GDM1 (cell line): ENCODE measurements at places on chromosomes 1 and 21.

DNA sequence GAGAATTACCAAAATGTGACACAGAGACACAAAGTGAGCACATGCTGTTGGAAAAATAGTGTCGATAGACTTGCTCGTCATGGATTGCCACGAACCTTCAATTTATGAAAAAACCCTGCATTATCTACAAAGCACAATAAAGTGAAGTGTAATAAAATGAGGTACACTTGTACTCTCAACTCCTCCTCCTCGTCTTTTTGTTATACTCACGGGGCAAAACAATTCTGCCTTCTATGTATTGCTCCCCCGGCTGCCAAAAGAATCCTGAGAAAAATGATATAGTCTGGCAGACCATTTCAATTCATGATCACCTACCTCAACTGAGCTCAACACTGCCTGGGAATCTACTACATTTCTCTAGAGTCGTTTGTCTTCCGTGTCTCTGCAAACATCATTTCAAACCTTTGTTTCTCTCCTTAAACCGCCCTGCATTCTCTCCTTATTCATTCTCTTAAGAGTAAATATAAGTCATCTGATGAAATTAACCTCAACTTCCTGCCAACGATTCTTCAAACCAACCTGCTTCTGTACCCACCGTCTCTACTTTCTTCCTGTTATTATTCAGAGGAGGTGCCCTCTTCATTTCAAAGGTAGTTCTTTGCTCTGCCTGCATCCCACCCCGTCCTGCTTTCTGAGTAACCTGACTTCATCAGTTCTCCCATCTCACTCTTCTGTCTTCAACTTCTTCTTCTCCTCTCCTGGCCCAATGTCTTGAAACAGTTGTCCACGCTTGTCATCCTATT, 12.9 kb upstream of the IL19 start:
- DNase-seq = no peak

DNA sequence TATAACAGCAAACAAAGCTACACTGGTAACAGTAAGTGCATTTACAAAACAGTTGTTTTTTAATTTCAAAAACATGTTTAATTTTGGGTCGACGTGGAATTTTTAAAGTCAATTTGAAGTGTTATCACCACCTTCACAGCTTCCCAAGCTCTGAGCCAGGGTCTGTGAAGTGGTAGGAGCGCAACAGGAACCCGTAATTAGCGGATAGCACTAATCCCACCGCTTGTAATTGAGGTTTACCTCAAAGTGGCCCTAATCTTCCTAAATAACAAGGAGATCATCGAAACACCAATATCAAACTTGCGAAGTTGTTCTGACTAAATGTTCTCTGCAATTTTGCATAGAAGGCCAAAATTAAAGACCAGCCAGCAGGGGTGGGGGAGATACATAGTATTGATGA, 18.8 kb downstream of the LBR start:
- no peak for DNase-seq

GRCh38 chr1:34843392-34844251, 15.9 kb downstream of the SMIM12 start:
- DNase-seq = no peak

DNA sequence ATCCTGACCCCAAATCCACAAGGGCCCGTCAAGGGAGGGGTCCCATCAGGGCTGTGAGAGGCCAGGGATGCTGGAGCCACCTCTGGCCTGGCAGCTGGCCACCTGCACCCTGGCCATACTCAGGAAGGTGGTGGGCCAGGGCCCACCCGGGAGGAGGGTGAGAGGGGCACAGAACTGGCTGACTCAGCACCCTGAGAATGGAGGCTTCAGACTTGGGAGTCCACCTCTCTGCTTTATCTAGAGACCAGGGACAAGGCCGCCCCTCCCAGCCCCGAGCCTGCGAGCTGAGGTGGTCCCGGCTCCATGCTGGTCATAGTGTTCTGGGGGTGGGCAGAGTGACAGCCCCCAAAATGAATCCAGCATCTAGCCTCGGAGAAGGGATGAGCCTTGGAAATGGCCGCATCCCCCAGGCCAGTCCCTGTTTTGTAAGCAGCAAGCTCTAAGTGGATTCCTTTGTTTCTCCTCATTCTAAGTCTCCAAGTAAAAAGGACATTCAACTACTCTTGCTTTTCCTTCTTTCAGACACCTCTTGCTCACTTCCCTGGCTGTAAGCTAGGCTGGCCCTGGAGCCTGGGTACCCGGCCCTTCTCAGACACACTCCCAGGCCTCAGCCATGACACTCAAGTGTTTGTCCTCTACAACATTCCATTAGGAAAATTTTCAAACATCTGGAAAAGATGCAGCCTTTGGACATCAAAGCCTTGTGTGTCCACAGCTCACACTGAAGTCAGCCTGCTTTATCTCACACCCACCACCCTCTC, 12.3 kb downstream of the WNT3A start:
- DNase-seq = no peak

DNA sequence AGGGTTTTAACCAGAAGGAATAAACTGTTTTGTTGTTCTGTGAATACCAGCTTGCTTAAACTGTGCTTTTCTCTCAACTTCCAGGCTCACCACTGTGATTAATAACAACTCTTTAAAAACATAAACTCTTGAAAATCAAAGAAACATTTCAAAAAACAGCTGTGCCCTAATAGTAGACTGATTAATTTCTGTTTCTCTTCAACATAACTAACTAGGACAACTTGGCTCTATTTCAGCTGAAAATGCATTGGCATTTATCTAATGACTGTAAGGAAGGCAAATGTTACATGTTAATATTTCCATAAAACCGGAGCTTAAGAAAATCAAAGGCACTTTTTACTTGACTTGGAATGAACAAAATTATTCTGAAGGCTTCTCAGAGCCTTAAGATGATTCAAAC, 656.1 kb upstream of the NEGR1 start:
- DNase-seq = no peak

GRCh38 chr1:160256396-160257046, 5.8 kb downstream of the DCAF8 start:
- no peak for DNase-seq

DNA sequence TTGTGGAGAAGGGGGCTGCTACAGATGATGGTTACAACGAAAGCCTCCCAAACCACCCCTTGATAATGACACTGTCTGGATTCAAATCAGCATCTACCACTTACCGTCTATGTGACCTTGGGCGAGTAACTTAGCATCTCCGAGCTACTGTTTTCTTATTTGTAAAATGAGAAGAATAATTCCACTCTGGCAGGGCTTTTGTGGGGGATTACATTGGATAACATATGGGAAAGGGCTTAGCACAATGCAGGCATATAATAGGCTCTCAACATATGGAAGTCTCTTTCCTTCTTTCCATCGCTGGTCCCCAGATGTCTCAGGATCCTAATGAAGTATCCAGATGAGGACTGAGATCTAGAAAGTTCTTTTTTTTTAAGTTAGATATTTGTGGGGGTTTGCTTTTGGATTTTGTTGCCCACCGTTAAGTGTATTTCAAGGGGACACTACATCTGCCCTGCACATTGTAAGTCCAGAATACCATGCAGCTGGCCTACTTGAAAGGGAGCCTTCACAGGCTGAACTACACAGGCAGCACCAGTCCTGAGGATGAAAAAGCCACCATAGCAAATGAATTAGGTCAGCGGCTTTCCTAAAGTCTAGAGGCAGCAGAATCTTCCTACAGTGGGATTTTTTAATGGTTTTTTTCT, 172.2 kb upstream of the IRF2BP2 start:
- DNase-seq = no peak

GRCh38 chr1:157371826-157372225, 180.5 kb downstream of the FCRL5 start:
- DNase-seq = no peak

DNA sequence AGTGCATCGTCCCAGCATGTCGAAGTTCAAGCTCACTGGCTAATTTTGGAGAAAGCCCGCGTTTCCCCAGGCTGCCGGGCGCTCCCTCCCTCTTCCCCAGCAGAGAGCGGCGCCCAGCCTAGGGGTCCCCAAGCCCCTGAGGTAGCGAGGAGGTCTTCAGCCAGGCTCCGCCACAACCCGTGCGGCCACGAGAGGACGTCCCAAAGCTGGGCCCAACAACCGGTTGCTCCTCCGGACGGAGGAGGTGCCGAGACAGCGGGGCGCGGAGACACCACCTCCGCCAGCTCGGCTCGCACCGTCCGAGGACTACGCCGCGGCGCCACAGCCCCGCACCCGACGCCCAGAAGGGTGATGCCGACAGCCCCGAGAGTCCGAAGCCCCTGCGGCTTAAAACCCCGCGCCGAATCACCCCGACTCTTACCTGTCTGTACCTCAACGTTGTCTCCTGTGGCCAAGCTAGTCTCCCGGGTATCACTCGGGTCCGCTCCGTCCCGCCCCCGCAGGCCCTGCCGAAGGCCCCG, at the start of gene DENND2C:
Gene DENND2C, minus strand, starts transcription at position 488 of the 521 bp plus-strand sequence. CDS start 44,065 bp downstream, outside the sequence.
- DNase-seq = peak; percentile 32

- DNase-seq = no peak
Observed at GRCh38 chr1:67855444-67855843, 22.2 kb upstream of the GNG12 start.

DNA sequence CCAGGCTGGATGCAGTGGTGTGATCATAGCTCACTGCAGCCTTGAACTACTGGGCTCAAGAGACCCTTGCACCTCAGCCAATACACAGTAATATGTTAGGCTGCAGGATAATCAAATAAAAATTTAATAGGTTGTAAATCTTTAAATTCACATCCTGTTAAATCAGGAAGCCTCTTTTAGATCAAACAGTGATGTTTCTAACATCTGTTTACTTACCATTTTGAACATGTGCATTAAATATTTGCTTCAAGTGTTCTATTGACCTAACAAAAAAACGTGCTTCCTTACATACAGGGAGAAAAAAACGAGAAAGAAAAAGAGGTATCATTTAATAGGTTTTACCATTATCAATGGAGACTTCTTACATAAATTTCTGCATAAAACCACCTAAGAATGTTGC, 70.6 kb downstream of the IARS2 start:
- no peak for DNase-seq

GRCh38 chr1:227951624-227952373, 4.1 kb upstream of the WNT9A start:
- DNase-seq = no peak

- no peak for DNase-seq
Observed at GRCh38 chr1:210117681-210118170, 114.9 kb upstream of the SERTAD4 start.

DNA sequence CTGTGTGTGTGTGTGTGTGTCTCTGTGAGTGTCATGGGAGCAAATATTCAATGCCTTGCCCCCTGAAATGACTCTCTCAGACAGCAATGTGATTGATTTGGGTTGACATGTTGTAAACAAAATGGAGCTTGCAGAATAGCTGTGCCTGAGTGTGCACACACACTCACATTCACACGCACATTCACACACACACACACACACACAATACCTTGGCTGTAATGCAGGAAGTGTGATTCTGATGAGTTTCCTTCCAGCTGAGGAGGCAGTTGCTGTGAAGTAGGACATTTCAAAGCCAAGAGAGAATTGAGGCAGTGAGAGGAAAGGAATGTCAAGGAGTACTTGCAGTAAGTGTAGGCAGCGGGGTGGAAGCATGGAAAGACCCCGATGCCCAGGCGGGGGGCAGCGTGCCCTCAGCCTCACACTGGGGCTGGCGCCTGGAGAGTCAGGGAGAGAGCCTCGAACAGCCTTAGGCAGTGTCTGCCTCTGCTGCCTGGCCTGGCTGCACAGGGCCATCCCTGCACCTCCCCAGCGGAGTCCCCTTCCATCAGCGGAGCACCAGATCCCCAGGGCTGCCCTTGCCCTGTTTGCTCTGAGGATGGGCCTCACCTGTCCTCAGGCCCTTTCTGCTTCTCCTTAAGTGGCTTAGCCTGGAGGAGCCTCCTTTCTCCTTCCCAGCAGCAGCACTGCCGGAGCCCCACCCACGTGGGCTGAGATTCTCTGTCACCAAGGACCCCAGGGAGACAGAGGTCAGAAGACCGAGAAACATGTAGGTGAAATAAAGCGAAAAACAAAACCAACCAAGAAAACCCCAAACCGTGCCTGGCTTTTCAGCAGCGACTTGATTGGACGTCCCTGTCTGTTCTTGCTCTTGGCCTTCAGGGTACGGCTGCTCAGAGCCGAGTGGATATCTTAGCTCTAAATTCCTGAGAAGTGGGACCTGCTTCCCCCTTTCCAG, 9.2 kb downstream of the VASH2 start:
- DNase-seq = no peak

DNA sequence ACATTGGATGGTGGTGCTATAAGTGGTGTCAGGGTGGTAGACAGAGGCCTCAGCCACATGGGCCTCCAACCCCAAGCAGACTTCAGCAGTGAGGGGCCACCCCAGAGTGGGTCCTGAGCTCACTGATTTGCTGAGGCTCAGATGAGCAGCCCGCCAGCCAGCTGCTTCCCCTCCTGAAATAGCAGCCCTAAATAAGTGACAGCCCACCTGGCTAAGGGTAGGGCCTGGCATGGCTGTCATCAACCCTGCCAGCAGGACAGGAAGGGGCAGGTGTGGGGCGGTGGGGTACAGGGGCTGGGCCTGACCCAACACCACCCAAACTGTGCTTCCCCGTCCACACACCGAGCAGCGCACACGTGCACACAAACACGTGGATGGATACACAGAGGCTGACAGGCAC, 79.3 kb downstream of the GRIK3 start:
- no peak for DNase-seq

DNA sequence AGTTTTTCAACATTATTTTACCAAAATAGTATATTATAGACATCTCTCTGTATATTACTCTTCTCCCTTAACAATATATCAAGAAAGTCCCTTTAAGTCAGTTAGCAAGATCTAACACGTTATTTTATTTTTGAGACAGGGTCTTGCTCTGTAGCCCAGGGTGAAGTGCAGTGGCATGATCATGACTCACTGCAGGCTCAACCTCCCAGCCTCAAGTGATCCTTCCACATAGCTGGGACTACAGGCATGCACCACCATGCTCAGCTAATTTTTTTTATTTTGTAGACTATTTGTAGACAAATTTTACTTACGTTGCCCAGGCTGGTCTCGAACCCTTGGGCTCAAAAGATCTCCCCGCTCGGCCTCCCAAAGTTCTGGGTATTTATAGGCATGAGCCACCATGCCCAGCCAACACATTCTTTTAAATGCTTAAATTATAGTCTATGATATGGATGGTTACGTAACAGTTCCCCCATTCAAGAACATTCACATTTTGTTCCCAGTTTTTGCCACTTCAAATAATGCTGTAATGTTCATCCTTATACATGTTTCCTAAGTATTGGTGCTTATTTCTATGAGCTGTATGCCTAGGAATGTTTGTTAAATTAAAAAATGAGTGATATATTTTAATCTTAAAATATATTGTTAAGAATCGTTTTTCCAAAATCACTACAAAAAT, 70.4 kb downstream of the TUT4 start:
- no peak for DNase-seq

DNA sequence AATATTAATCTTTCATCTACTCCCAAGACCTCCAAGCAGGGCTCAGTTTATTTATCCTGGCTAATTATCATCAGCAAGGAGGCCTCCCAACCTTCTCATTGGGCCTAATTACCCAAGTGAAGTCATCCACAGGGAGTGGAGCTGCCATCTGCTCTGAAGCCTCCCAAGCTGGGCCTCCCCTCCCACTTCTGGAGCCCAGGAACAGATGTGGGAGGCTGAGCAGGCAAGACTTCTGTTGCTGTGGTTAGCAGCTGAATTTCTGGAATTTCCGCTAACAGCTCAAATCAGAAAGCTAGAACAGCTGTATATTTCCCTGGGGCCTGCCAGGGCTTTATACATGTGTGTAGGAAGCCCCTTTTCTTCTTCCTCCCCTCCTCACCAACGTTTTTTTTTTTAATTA, 127.5 kb downstream of the UCK2 start:
- no peak for DNase-seq

GRCh38 chr1:235069577-235070563, 58.8 kb downstream of the TOMM20 start:
- no peak for DNase-seq

- DNase-seq = no peak
Observed at GRCh38 chr1:53060579-53060978, 1.4 kb upstream of the PODN start.
